K562 (cell line): ENCODE measurements at places on chromosomes 12 and 14. TPM values are rescaled to one million over a fixed set of nuclear protein-coding genes. Genes with fewer than 3 reads are reported as not detected.

DNA sequence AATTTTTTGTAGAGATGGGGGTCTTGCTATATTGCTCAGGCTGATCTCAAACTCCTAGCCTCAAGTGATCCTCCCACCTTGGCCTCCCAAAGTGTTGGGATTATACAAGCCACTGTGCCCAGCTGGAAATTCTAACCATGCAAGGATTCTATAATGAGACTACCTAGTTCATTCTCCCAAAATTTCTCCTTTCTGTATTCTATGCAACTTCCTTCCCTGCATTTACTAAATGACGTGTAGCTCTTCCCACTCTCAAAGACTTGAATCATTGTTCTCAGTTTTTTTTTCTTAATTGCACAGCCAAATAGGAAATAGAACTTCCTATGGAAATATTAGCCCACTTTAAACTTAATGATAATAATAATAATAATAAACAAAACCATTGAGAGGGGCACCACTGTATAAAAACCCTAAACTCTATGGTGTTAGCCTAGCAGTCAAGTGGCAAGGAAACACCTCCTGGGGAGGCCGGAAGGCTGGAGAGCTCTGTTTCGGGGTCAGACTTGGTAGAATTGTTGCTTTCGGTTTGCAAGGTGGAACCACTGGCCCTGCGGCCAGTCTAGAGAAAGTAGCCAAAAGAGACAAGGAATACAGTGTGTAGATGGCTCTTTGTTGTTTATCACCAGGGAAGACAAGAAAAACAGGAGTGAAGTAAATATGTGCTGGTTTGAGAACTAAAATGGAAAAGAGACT is 40.0 kb upstream of the TESC start:
- DNase-seq, result no peak

GRCh38 chr12:53287741-53288216 is 7.6 kb upstream of the PFDN5 start:
- peak; percentile 67 for DNase-seq

DNA sequence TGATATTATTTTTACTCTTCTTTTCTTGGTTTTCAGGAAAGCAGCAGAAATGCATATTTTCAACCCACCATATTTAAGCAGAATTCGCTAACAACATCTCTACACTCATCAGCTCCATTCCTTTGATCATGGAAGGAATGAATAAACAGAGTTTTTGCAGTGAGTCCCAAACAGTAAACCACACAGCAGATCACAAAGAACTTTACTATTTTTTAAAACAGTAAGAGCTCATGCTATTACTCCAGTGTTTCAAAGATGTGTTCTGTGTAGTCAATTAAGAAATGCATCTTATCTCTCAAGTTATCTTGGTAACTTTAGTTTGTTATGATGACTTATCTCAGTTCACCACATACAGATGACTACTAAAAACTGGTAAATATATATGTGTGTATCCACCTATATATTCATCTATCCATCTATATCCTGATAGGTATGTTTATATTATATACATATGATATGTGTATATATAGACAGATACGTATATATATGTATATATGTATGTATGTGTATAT is 843.5 kb downstream of the BCL11B start:
- no peak for DNase-seq

GRCh38 chr14:102314242-102315011 is 5.1 kb upstream of the ZNF839 start:
- peak; percentile 73 for DNase-seq

DNA sequence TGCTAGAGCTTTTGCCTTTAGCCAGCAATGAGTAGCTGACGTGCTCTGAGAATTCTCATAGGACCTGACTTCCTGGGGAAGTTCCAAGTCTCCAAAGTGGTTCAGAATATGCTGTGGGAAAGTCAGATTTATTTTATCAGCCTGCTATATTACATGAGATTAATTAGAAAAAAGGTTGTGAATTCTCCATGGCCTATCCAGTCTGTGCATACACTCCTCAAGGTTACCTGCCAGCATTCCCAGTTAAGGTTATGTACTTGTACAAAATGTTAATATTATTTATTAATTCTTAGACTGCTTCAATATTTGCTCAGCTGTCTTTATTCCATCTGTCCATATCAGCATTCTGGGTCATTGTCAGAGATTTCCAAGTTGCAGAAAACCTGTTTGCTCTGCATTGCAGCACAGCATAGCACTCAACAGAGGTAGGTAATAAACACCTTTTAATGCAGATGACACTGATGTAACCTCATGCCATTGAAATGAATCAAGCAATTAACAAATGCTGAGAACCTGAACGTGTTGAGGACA is 2.7 kb upstream of the SEL1L start:
- DNase-seq, result no peak

DNA sequence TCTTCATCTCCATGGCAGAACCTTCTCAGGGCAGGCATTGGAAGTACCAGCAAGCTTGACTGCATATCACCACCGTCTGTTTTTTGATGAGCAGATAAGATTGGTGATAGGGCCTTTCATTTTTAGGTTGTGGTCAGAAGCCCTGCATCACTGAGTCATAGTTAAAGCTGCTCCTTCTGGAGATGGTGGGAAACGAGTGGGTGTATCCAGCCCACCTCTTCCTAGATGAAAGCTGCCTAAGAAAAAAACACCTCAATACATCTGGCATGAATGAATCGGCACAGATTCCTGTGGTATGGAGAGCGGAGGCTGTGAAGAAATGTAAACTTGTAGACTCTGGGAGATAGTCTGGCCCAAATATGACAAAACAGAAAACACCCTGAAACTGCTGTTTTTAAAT is 248.7 kb upstream of the EGLN3 start:
- no peak for DNase-seq

DNA sequence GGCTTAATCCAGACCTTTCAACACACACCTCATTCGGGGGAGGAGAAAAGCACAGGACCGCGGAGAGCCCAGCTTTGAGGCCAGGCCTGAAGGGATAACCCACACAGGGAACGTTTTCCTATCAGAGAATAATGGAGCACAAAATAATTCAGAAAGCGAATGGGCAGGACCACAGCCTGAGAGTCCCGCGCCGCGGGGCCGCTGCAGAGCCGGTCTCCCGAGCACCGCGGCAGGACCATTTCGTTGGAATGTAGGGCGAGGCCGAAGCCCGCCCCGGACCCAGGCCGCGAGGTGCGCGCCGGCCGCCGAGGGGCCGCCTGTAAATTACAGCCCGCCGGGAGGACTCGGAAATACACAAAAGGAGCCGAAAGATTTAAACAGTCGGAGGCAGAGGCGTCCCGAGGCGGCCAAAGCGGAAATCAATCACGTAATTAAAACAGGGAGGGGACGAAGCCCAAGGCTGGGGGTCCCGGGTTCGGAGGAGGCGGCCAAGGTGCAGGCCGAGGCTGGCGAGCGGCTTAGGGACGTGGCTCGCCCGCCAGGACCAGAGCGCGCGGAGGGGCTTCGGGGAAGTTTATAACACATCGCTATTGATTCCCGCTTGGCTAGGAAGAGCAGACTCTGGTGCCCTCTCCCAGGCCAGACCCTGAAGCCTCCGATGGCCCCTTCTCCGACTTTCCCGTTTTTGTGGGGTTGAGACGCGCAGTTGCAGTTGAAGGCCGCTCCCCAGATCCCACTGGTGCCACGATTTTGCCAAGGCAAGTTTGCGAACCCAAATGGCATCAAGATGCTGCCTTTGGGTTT is 6.3 kb upstream of the HOXC4 start:
- DNase-seq, result no peak

- no peak for DNase-seq
These were observed 4.3 kb downstream of the SEL1L start for GRCh38 chr14:81529391-81529790.

DNA sequence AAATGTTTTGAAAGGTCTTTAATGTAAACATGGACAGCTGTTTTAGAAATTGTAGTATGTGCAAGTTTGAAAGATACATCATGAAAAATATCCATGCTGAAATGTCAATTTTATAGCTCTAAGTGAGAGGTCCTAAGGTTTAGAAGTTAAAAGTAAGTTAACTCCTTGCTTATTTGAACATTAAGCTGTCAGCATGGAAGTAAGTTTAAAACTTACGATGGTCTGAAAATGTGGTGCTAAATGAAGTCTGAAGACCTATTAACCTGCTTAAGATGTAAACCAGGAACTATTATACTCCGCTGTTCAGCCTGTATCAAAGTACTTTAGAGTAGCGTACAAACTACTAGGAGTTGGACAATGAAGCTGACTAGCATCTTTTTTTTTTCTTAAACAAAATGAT is 1082.4 kb downstream of the TMTC2 start:
- no peak for DNase-seq

- DNase-seq, result peak; percentile 37
These were observed 782.5 kb downstream of the TMEM121 start for GRCh38 chr14:106308839-106309389.

DNA sequence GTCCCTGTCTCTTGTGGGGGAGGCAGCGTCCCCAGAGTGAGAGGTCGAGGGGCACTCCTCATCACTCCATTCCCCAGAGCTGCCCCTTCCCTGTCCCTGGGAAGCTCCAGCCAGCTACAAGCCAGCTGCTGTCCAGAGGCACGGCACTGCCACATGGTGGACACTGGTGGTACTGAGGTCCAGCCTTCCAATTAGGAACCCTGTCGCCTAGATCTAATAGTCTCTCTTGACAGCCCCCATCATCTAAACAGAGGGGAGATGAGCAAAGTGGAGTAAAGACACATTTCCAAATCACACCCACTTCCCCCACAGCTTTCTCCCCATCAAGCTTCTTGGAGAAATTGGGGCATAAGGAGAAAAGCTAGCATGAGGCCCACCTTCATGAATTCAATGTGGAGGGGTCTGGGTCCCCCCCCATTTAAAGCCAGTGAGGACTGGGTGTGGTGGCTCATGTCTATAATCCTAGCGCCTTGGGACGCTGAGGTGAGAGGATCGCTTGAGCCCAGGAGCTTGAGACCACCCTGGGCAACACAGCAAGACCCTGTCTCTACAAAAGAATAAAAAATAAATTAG is 2.1 kb upstream of the INHBE start:
- DNase-seq, result peak; percentile 72

- DNase-seq, result no peak
These were observed 20.1 kb upstream of the LDHB start for GRCh38 chr12:21677622-21678277.

DNA sequence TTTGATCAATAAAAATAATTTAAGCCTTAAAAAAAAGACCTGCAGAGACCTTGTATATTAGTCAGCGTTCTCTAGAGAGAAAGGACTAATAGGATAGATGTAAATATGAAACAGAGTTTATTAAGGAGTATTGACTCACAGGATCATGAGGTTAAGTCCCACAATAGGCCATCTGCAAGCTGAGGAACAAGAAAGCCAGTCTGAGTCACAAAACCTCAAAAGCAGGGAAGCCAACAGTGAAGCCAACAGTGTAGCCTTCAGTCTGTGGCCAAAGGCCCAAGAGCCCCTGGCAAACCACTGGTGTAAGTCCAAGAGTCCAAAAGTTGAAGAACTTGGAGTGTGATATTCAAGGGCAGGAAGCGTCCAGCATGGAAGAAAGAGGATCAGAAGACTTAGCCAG is 66.3 kb downstream of the TBX5 start:
- DNase-seq, result no peak

GRCh38 chr12:53048780-53049401 is 974 bp upstream of the TNS2 start:
- peak; percentile 32 for DNase-seq

GRCh38 chr12:23083267-23083666 is 458.3 kb downstream of the ETNK1 start:
- no peak for DNase-seq

GRCh38 chr14:106586098-106586704 is 1059.8 kb downstream of the TMEM121 start:
- peak; percentile 55 for DNase-seq

DNA sequence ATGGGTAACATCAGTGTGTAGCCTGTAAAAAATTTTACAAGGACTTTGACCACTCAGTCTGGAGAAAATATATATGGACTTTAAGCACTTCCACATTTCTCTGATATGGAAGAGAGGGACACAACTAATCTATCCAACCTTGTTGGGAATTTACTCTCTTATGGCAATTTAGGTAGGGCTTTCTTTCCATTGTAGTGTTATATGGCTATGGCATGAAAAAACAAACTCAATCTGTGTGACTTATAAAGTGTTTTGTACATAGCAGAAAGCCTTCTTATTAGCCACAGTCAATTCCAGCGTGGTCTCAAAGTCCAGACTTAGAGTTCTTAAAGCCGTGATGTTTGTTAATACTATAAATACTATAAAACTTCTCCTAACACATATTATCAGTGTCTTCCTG is 98.3 kb downstream of the NOVA1 start:
- no peak for DNase-seq

IFNG-AS1 gene
- polyA plus RNA-seq, result not detected in 2 replicates

ADAMTS20 gene
- 0.09 TPM in 1 of 2 replicates, not detected in the other for polyA plus RNA-seq

TAPBPL gene
- 0.45 and 1.4 TPM in 2 replicates for polyA plus RNA-seq

CDKN1B gene
- polyA plus RNA-seq, result 21.0 and 21.9 TPM in 2 replicates

P2RX2 gene
- polyA plus RNA-seq, result not detected in 2 replicates

TAS2R43 gene
- not detected in 2 replicates for polyA plus RNA-seq

MGAT4C gene
- polyA plus RNA-seq, result not detected in 2 replicates

KLRD1 gene
- polyA plus RNA-seq, result not detected in 2 replicates

NID2 gene
- polyA plus RNA-seq, result not detected in 2 replicates

REP15 gene
- polyA plus RNA-seq, result not detected in 2 replicates

HNF1A gene
- polyA plus RNA-seq, result not detected in 2 replicates

TBX3 gene
- polyA plus RNA-seq, result 0.19 and 0.35 TPM in 2 replicates

SRGAP1 gene
- 0.01 TPM in 1 of 2 replicates, not detected in the other for polyA plus RNA-seq

GPRC5D gene
- polyA plus RNA-seq, result not detected in 2 replicates

SIX4 gene
- 3.4 and 5.4 TPM in 2 replicates for polyA plus RNA-seq

TAS2R8 gene
- not detected in 2 replicates for polyA plus RNA-seq

LRRC9 gene
- not detected in 2 replicates for polyA plus RNA-seq

RASAL1 gene
- not detected in 2 replicates for polyA plus RNA-seq

TMEM63C gene
- polyA plus RNA-seq, result not detected in 2 replicates
